ENCODE measurements at places on chromosomes 4 and X.

- DNase-seq, result no peak
These were observed 149.9 kb downstream of the FGF16 start for GRCh38 chrX:77597090-77597489.

DNA sequence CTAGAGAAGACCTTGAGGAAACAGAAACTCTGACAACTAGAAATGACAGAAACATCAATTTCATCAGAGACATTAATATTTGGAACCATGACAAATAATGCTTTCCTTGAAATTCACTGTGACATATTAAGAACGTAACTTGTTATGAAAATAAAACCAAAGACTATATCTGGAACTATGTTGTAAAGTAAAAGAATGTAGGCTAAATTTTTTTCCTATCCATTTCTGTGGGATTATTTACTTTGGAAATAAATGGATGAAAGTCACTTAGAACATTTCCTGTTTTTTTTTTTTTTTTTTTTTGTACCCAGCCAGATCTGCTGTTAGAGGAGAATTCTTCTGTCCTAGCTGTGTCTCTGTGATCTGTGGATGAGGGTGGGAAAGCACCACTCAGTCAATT is 255.9 kb downstream of the SPRY1 start:
- no peak for DNase-seq

- no peak for DNase-seq
These were observed 3.1 kb upstream of the FGB start for GRCh38 chr4:154559494-154560418.

GRCh38 chr4:44186096-44186849 is 262.3 kb downstream of the KCTD8 start:
- DNase-seq, result no peak

DNA sequence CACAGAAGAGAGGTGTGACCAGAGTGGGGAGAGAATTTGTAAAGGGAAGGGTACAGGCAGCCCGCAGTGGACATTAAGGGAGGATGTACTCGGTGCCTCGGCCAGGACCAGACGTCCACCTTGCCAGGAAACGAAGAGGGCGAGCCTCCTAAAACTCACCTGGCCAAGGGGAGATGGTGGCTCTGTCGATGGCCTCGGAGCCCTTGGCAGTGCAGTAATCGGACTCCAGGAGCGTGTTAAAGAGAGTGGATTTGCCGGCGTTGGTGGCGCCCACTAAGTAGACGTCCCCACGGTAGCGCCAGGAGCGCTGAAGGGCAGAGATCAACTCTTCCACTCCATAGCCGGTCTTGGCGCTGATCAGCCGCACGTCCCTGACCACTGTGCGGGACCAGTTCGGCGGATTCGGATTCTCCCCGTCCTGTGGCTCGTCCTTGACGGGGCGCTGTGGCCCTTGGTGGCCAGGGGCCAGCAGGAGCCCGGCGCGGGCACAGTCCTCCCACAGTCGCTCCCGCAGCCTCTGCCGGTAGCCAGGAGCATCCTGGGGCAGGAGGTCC is 1.0 kb downstream of the NOA1 start:
- no peak for DNase-seq

GRCh38 chr4:1249148-1249730 is 309 bp upstream of the CTBP1 start:
- DNase-seq, result no peak

GRCh38 chrX:40471965-40472648 is 108.7 kb upstream of the ATP6AP2 start:
- DNase-seq, result no peak

GRCh38 chrX:17559728-17560379 is 177.4 kb upstream of the SCML1 start:
- DNase-seq, result no peak

DNA sequence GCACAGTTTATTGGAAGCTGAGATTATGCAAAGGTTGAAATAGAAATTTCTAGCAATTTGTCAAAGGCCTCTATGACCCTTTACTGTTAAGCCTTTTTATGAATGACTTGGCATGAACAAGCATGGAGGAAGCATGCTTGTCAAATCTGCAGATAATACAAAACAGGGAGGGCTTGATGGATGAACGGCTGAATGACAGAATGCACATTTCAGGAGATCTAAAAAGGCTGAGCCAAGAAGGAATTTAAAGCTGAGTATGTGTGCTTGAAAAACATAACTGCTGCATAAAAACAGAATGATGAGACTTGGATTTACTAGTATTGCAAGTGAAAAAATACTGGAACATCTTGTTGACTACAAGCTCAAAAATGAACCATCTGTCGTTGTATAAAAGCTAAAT is 29.0 kb upstream of the UBE2K start:
- no peak for DNase-seq

Measured in keratinocyte (primary cell).